Glutamatergic neuron (in vitro differentiated cells): ENCODE measurements at places on chromosomes 12 and 14. TPM values are rescaled to one million over a fixed set of nuclear protein-coding genes. Genes with fewer than 3 reads are reported as not detected.
A peak's percentile ranks its signal among the peaks of the same experiment; 100 is the strongest.

ACVRL1 gene
- total RNA-seq: 0.39 TPM

- no peaks in the 10 kb centered on the region for H3K4me1 ChIP-seq
- no peaks in the 10 kb centered on the region for H3K27me3 ChIP-seq
- no peak overlapping the region for H3K4me3 ChIP-seq
- no peaks in the 10 kb centered on the region for H3K36me3 ChIP-seq
Measured at GRCh38 chr14:80117876-80118275, 93.4 kb downstream of the DIO2 start.

SLC17A8 gene
- total RNA-seq: 0.25 TPM

GRCh38 chr14:61761557-61761956 lies 663 bp upstream of the SNAPC1 start:
- peak overlapping the region; percentile 99 for H3K4me3 ChIP-seq
- H3K4me1 ChIP-seq: peaks cover 21% of the 10 kb centered on the region
- peak overlapping the region; percentile 86 for H3K27ac ChIP-seq
- DNase-seq: no peak

DNA sequence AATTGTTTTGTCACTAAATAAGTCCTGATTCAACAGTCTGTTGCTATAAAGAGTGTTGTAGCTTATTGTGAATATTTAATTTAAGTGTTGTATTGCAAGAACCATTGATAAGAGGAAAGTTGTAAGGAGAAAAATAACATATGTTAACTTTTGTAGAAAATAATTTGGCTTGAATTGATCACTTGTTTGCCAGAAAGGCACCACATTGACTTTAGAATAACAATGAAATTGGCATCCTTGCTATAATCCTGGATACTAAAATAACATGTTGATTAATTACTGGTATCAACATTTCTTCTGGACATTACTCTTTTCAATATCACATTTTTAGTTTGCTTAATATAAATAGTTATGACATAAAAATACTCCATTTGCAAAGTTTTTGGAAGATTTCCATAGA lies 159.0 kb downstream of the MGAT4C start:
- no peak overlapping the region for H3K27ac ChIP-seq
- H3K4me1 ChIP-seq: no peaks in the 10 kb centered on the region
- DNase-seq: no peak
- H3K4me3 ChIP-seq: no peak overlapping the region
- H3K36me3 ChIP-seq: no peaks in the 10 kb centered on the region
- no peaks in the 10 kb centered on the region for H3K27me3 ChIP-seq

FGF23 gene
- total RNA-seq: not detected

GRCh38 chr12:94811611-94812010 lies 161.3 kb upstream of the TMCC3 start:
- H3K4me3 ChIP-seq: no peak overlapping the region
- H3K27ac ChIP-seq: no peak overlapping the region
- H3K36me3 ChIP-seq: peaks cover 30% of the 10 kb centered on the region
- no peak for DNase-seq
- H3K4me1 ChIP-seq: no peaks in the 10 kb centered on the region

- DNase-seq: no peak
- no peak overlapping the region for H3K27ac ChIP-seq
- no peak overlapping the region for H3K4me3 ChIP-seq
Measured at GRCh38 chr12:10540776-10541205, 35.1 kb downstream of the EIF2S3B start.
